ELF-1 (cell line): ENCODE measurements at places on chromosomes 5 and 9.

DNA sequence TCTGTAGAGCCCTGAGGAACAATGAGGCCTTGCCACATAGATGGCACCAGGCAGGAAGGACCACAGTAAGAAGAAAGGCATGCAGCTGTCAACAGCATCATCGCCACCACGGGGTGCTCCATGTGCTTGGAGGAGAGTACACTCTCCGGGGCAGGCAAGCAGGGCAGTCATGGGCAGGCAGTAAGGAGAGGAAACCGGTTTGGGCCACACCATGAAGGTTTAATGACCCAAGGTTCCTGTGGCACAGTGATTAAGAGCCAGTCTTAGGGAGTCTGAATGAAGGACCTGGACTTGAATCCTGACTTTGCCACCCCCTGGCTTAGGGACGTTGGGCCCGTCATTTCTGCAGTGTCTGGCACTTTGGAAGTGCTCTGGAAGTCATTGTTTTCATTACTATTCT, 80.6 kb upstream of the ZBTB43 start:
- no peak for DNase-seq

DNA sequence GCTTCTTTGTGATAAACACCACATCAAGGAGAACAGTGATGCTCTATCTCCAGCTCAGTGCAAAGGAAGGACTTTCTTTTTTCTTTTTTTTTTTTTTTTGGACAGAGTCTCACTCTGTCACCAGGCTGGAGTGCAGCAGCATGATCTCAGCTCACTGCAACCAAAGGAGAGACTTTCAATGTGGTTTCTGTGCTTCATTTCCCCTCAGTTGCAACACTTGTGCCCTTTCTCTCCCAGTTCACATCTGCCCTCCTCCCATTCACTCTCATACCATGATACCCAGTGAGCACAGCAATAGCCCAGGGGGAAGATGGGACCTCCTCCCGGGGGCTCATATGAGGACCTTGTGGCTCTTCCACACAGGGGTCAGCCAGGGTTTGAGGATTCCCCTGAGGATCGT, 110.0 kb downstream of the MTRR start:
- DNase-seq = no peak

- DNase-seq = no peak
Measured at GRCh38 chr5:132024117-132024435, 12.6 kb upstream of the ACSL6 start.

GRCh38 chr5:60277941-60278340, 384.4 kb upstream of the PDE4D start:
- no peak for DNase-seq

DNA sequence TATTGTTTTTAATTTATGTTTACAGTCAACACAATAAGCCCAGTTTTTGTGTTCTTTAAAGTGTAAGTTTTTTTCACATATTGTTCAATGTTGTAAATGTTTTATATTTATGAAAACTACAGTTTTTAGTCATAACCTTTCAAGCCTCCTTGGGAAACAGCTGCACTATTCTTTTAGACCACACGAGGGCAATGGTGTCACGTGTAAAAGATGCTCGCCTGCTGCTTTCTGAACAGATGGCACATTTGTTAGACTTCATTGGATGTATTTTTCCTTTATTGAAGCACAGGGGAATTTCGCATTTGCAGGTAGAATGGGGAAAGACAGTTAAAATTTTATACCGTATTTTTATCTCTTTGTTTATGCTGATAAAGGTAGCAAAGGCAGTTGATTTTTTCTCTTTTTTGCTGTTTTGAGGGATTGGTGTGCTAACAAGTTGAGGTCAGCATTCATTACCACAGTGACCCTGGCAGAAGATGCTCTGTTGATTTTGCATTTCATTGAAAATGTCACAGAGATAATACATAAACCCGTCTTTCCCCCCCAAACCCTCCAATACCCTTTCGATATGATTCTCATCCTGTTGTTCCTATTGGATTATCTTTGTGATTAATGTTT, 59.0 kb downstream of the MAT2B start:
- DNase-seq = peak; percentile 47

DNA sequence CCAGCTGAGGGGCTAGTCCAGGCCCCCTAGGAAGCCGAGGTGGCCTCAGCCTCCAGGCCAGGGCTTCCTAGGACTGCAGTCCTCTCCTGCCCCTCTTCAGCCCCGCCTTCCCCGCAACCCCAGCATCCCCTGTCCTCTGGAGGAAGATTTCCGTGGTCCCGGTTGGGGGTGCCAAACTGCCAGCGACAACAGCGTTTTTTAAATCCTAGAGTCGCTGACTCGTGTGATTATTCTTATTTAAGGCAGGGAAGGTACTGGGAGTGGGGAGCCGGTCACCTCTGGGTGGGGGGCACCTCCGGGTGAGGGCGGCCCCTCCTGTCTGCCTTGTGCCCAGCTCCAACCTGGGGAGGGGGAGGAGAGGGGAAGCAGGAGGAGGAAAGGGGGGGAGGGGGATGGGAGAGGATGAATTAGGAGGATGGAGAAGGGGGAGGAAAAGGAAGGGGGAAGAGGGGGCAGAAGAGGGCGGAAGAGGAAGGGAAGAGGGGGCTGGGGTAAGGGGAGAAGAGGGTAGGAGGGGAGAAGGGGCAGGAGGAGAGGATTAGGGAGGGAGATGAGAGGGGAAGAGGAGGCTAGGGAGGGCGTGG, 173.1 kb upstream of the IER5L start:
- peak; percentile 59 for DNase-seq

- no peak for DNase-seq
Measured at GRCh38 chr5:23440703-23441102, 66.7 kb upstream of the PRDM9 start.

- DNase-seq = no peak
Measured at GRCh38 chr5:139014726-139015125, 139.6 kb upstream of the LRRTM2 start.

DNA sequence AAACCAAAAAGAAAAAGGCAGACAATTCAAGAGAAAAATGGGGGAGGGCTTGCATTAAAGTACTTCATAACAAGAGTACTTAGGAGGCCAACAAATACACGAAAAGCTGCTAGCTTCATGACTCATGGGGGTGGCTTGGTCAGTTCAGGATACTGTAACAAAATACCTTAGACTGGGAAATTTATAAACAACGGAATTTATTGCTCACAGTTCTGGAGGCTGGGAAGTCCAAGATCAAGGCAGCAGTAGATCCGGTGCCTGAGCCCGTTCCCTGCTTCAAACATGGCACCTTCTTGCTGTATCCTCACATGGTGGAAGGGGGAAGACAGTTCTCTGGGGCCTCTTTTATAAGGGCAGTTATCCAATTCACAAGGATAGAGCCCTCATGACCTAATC, 111.4 kb downstream of the C9orf50 start:
- no peak for DNase-seq

DNA sequence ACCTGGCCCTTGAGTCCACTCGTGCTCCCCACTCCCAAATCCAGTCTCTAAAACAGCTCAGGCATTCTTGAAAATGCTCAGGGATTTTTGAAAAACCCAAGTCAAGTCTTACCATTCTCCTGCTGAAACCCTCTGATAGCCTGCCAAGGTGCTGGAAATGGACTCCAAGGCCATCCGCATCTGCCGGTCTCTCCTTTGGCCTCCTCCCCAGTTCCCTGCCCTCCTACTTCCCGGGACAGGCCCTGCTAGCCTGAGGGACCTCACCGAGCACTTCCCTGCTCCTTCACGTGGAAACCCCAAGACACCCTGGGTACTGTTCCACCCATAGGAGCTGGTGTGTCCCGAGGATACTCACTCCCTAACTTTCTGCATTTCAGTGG, 49.8 kb upstream of the GADD45G start:
- no peak for DNase-seq

DNA sequence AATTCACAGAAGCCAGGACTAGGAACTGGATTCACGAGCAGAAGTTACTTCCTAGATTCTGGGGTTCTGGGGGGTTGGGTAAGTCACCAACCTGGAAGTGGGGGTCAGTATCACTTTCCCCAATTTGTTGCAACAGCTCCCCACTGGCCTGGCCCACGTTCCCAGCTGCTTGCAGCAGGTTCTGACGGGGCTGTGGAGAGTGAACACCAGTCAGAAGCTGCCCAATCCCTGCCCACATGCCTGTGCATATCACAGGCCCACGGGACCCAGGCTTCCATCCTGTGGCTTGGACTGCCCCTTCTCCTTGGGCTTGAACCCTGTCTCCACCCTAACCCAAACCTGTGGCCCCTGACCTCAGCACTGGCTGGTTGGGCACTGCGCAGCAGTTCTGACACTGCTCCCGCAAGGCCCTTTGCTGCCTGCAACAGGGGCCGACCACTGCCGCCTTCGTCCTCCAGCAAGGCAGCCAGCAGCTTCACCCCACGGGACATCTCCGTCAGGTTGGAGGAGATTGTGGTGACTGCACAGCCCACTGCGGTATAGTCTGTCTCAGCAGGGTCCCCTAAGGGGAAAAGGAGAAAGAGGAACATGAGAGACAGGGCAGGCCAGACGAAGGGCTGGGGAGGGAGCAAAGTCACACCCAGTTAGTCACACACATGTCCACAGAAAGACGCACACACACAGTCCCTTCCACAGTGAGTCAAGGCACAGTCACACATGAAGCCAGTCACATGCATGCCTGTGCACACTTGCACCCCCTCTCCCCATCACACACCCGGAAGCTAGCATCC, 13.1 kb downstream of the TLN1 start:
- no peak for DNase-seq

DNA sequence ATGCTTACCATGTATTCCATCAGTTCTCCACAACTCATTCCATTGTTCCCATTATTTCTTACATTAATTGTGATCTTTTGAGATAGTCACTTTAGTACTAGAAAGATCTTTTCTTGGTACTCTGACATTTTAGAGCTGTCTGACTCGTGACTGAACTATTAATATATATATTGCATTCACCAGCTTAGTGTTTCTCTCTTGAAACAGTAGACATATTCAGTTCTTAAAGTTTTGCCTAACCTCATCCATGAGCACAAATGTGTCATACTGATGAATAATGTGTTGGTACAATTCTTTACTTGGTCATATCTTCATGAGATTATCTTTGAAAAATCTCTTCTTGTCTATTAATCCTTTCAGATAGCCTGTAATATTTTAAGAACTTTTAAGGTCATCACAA, 74.3 kb downstream of the NLN start:
- DNase-seq = no peak

DNA sequence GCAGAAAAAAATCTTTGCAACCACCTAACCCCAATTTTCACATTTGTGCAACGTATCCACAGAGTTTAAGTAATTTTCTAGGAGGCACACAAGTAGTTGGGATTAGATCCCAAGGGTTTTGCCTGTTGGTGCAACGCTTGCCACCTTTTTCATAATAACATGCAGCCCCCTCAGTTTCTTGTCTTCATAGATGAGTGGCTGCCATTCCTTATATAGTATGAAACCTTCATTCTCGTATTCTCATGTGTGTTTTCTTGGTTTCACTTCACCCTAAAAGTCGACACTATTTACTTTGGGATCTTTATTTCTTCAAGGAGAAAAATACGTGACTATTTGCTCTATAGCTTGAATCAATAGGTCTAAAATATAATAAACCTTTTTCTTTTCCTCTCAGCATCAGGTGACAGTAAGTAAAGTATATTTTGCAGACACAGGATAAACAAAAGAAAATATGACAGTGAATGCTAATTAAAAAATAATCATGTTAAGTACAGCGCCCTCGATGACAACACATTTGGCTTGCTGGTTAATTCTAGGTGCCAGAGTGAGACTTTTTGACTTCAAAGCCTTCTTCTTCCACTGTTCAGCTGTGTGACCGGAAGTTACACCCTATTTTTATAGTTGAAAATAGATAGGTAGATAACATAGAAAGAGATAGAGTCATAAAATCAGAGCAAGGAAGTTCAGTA, 342.8 kb upstream of the CCNG1 start:
- DNase-seq = no peak

GRCh38 chr5:10289353-10289752, 18.3 kb downstream of the CMBL start:
- DNase-seq = no peak

DNA sequence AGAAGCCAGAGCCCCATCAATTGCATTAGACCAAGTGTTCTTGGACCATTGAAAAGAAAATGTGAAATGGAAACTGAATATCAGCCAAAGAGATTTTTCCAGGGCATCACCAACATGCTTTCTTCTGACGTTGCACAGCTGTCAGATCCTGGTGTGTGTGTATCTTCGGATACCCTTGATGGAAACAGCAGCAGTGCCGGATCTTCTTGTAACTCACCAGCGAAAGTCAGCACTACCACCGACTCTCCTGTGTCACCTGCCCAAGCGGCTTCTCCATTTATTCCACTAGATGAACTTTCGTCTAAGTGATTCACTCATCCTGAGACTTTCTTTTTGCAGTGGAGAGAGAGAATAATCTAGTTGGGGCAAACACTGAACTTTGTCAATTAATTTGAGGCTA, 75.7 kb downstream of the PIP5K1B start:
- peak; percentile 11 for DNase-seq

DNA sequence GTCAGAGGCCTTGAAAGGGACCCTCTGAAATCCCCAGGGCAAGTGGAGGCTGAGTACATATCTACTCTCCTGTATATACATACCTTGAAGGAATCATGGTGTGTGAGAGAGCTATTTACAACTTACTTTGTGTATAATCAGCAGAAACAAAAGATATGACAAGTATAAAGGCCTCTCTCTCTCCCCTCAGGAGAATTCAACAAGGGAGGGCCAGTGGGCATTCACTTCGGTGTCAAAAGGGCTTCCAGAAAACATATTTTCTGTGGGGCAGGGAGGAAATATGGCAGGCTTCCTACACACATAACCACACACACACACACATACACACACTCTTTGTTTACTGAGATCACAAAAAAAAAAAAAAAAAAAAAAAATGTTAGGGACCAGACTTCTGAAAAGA, 181.7 kb downstream of the BNC2 start:
- no peak for DNase-seq

GRCh38 chr5:175706499-175706898, 48.6 kb downstream of the HRH2 start:
- no peak for DNase-seq

- DNase-seq = no peak
Measured at GRCh38 chr9:137107312-137107921, 7.1 kb downstream of the DPP7 start.

DNA sequence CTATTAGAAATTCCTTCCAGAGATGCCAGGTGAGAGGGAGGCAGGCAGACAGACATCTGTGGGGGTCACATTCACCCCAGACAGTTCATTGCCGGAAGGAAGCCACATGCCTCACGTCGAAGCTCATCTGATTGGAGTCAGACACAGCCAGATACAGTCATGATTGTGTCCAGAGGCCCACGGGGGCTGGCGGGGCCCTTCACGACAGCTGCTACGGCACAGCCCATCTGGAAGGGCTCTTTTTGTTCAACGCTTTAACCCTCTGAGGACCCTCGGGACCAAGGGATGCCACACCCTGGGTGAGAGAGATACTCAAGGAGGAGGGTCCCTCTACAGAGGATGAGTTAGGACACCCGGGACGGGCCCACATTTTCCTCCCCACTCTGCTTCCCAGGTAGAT, 31.9 kb upstream of the GABRP start:
- DNase-seq = no peak
